Temporal lobe (tissue), 4 donors: ENCODE measurements at places on chromosomes 6 and 20. TPM values are rescaled to one million over a fixed set of nuclear protein-coding genes. Genes with fewer than 3 reads are reported as not detected.

The PRSS35 gene
- total RNA-seq, result 6.9 TPM

The CLVS2 gene
- 43.3 TPM for total RNA-seq

The SLC17A2 gene
- total RNA-seq, result not detected

The UST gene
- total RNA-seq, result 30.0 TPM

The PRRT1 gene
- 0.74 TPM for total RNA-seq

The IL20RA gene
- 0.25 TPM for total RNA-seq

The TLDC2 gene
- not detected for total RNA-seq

The CLIC5 gene
- 2.5 TPM for total RNA-seq

The SNPH gene
- total RNA-seq, result 13.5 TPM

The PM20D2 gene
- 16.0 TPM for total RNA-seq

The GNRH2 gene
- total RNA-seq, result not detected

The SLCO4A1 gene
- 1.7 TPM for total RNA-seq

The LY6G6C gene
- total RNA-seq, result 0.25 TPM

The SRSF12 gene
- total RNA-seq, result 27.5 TPM

The NMBR gene
- total RNA-seq, result 4.7 TPM

The SHLD1 gene
- total RNA-seq, result 6.6 TPM

The SYNJ2 gene
- total RNA-seq, result 6.6 TPM

The BYSL gene
- 11.6 TPM for total RNA-seq

The FOXF2 gene
- 1.2 TPM for total RNA-seq

The NR2E1 gene
- total RNA-seq, result 10.8 TPM

The CD2AP gene
- total RNA-seq, result 13.0 TPM

The RALGAPB gene
- total RNA-seq, result 43.5 TPM

The ADGRG6 gene
- 19.4 TPM for total RNA-seq

The PCK1 gene
- under 0.01 TPM for total RNA-seq

The ADGRF4 gene
- not detected for total RNA-seq

The MDFI gene
- 8.4 TPM for total RNA-seq

The EPHA7 gene
- total RNA-seq, result 36.4 TPM

The EYA2 gene
- total RNA-seq, result 1.5 TPM

The TMEM244 gene
- 1.2 TPM for total RNA-seq

The SAMD3 gene
- total RNA-seq, result 6.1 TPM

The TXLNB gene
- 0.25 TPM for total RNA-seq

The C20orf96 gene
- 11.1 TPM for total RNA-seq

The ZNF831 gene
- total RNA-seq, result under 0.01 TPM

The TMEM14B gene
- 41.6 TPM for total RNA-seq

The SYNE1 gene
- 156 TPM for total RNA-seq

The LY6G6D gene
- 0.74 TPM for total RNA-seq

The NRSN2 gene
- total RNA-seq, result 32.7 TPM

The PRR18 gene
- total RNA-seq, result 0.25 TPM

The BANF2 gene
- not detected for total RNA-seq

The CCR6 gene
- not detected for total RNA-seq

The OR2B6 gene
- total RNA-seq, result not detected

The OXT gene
- not detected for total RNA-seq

The BFSP1 gene
- 0.49 TPM for total RNA-seq

The TINAG gene
- total RNA-seq, result 0.25 TPM

The RTEL1 gene
- 10.6 TPM for total RNA-seq

The RAET1G gene
- total RNA-seq, result 0.25 TPM

The ANKRD66 gene
- total RNA-seq, result 0.25 TPM

The POU5F1 gene
- total RNA-seq, result not detected

The RBBP8NL gene
- not detected for total RNA-seq
